Stimulated activated CD4-positive, alpha-beta T cell treated with anti-CD3 and anti-CD28 coated beads, Interleukin-1b, Interleukin-23, amount 100 ng/mL, for 1 hour (primary cell): ENCODE measurements at places on chromosomes 12 and 14.

GRCh38 chr14:32996343-32996742 is 57.7 kb downstream of the NPAS3 start:
- DNase-seq, result no peak

- DNase-seq, result no peak
Observed at GRCh38 chr12:71536279-71536938, 96.8 kb downstream of the LGR5 start.

GRCh38 chr14:97262336-97262735 is 465.2 kb downstream of the VRK1 start:
- no peak for DNase-seq

DNA sequence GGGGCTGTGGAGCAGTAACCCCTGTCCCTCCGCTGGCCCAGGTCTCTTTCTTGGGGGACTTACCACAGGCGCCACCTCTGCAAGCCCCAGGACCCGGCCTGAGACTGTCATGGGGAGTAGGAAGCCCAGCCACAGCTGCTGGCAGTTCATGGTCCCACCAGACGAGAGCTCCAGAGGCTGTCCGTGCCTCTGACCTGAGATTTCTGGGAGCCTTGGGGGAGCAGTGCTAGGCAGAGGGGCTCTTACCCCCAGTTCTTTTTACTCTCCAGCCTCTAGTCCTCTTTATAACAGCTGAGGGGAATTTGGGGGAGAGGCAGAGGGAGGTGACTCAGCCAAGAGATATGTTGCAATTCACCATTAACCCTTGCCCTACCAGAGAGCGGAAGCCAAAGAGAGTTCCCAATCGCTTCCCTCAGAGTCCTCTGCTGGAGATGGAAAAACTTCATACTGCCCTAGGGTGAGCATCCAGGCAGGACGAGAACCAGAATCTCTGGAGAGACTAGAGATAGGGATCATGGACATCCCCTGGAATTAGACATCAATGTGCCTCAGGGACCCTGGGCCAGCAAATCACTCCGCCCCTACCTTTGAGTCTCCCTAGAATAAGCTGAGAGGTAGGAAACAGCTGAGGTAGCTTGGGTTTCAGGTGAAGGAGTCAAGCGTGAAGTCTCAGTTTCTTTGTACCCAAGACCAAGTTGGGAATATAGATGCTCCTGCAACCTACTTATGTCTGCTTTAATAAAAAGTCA is at the start of gene MMP19:
TSS of gene MMP19 (minus strand) at position 256 of the 749 bp plus-strand sequence. CDS start at position 150, 106 bp downstream.
- no peak for DNase-seq

- no peak for DNase-seq
Observed at GRCh38 chr12:47894652-47895051, 10.1 kb downstream of the VDR start.

DNA sequence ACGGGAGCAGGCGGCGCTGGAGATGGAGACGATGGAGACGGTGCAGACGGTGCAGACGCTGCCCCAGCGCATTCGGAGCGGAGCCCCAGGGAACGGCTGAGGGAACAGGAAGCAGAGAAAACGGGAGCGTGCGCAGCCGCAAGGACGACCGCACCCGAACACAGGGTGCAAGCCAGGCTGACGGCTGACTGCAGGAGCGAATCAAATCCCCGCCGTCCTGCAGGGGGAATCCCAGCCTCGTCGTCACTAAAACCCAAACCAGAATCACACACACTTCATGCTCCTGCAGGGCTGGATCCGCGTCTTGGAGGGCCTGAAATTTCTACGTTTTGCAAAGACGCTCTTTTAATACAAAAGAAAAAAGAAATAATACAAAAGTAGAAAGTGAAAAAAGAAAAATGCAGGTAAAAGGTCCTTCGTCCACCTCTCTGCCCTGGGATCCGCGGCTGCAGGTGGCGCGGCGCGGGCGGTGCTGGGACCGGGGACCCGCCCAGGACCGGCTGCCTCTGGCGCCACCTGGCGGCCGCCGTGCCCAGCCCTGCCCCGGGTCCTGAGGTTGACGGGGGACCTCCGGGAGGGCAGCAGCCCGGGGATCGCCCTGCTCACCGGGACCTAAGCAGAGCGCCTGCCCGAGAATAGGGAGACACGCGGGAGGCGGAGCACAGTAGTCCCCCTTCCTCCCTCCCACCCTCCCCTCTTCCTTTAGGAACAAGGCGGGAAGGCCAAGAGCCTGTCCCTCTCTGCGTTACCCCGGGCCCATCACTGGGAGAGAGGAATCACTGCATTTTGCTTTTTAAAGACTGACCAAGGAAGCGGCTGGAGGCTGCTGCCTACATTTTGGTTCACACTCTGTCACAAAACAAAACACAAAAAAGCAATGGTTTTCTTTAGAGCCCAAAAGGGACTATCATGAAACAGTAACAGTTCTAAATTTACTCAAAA is 20.1 kb downstream of the STX2 start:
- peak; percentile 70 for DNase-seq

DNA sequence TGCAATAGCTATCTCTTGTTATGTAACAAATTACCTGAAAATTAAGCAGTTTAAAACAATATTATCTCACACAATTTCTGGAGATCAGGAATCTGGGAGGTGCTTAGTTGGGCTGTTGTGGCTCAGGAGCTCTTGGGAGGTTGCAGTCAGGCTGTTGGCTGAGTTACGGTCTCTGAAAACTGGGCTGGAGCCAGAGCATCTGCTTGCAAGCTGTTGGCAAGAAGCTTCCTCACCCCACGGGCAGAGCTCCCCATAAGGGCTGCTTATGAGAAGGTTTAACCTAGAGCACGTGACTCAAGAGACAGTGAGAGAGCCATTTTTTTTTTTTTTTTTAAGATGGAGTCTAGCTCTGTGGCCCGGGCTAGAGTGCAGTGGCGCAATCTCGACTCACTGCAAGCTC is 346.8 kb downstream of the ATP23 start:
- no peak for DNase-seq

DNA sequence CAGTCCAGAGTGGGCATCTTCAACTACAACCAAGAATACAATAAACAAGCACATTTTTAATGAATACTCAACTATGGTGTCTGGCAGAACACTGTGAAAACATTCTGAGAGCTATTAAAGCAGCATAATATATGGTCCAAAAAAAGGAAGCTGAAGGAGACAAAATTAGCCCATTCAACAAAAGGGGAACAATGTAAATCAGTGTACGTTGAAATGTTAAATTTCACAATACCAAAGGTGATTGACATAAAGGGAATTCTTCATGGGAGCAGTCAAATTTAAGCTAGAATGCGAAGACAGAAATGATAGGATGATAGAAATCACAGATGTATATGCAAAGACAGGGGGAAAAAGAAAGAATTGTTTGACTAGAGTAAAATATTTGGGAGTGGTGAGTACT is 41.3 kb upstream of the SYCP3 start:
- no peak for DNase-seq

DNA sequence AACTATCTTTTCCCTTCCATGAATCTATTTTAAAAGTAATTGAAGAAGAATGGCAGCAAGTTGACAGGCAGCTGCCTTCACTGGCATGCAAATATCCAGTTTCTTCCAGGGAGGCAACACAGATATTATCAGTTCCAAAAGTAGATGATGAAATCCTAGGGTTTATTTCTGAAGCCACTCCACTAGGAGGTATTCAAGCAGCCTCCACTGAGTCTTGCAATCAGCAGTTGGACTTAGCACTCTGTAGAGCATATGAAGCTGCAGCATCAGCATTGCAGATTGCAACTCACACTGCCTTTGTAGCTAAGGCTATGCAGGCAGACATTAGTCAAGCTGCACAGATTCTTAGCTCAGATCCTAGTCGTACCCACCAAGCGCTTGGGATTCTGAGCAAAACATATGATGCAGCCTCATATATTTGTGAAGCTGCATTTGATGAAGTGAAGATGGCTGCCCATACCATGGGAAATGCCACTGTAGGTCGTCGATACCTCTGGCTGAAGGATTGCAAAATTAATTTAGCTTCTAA is 18.4 kb downstream of the TMPO start:
- no peak for DNase-seq

- no peak for DNase-seq
Observed at GRCh38 chr12:28026701-28027100, 54.2 kb upstream of the PTHLH start.

GRCh38 chr14:62381311-62382070 is 619.3 kb downstream of the SNAPC1 start:
- no peak for DNase-seq

- DNase-seq, result no peak
Observed at GRCh38 chr14:47778631-47779030, 103.2 kb upstream of the MDGA2 start.

GRCh38 chr14:74660167-74660566 is 48.1 kb upstream of the LTBP2 start:
- no peak for DNase-seq

- no peak for DNase-seq
Observed at GRCh38 chr12:31306866-31307265, 19.1 kb downstream of the SINHCAF start.

DNA sequence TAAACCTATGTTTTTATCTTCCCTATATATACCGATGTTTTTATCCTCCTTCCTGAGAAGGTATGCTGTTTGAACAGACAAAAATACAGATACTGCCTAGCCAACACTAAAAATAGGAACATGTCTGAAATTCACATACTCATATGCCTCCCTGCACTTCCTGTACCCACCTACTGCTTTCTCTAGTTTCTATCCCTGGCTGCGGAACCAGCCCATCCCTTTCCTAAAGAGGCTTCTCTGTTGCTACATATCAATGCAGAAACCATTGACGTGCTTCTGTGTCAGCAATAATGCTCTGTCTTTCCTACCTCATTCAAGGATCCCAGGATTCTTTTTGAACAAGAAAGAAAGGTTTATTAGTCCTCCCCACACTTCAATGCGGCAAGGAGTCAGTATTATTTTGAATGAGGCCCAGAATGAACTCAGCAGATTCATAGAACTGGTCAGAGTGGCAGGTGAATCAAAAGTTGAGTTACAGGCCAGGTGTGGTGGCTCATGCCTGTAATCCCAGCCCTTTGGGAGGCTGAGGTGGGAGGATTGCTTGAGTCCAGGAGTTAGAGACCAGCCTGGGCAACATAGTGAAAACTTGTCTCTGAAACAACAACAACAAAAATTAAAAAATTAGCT is 67.8 kb upstream of the NAP1L1 start:
- no peak for DNase-seq

- DNase-seq, result no peak
Observed at GRCh38 chr14:104545151-104545941, 34.2 kb upstream of the C14orf180 start.

GRCh38 chr12:27290501-27291168 is 42.0 kb upstream of the BMAL2 start:
- no peak for DNase-seq

DNA sequence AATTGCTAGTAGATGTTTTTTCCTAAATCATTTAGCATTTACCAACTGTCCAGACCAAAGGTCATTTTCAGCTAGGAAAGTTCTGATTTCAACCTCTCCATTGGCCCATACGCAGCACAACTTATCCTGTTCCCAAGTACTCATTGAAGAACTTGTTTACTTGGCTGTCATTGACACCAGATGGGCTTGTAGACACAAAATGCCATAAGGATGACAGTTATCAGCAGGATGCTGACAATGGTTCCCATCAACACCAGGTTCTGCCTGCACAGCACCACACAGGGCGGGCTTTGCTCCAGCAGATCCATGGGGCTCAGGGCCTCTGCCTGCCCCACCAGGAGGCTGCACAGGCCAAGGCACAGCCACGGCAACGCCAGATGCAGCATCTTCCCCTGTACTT is 36.5 kb upstream of the TMPRSS12 start:
- DNase-seq, result no peak

DNA sequence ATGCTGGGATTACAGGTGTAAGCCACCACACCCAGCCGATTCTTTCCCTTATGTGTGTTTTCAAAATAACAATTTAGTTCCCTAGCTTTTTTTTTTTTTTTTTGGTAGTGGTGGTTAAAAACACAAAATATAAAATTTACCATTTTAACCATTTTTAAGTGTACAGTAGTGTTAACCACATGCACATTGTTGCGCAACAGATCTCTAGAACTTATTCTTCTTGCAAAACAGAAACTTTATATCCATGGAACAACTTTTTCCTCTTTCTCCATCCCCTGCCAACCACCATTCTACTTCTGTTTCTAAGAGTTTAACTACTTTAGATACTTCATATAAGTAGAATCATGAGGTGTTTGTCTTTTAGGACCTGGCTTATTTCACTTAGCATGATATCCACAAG is 1.1 kb upstream of the NDUFA12 start:
- no peak for DNase-seq

DNA sequence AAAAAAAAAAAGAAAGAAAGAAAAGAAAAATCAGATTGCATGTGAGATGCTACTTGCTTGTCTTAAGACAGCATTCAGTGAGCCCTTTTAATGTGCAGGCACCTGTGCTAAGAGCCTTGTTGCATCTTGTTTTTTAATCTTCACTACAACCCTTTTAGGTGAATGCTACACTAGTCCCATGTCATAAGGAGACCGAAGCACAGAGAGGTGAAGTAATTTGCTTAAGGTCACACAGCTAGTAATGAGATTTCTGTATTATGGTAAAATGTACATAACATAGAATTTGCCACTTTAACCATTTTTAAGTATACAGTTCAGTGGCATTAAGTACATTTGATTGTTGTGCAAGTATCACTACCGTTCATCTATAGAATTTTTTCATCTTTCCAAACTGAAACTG is 32.1 kb upstream of the PWP1 start:
- DNase-seq, result no peak

GRCh38 chr14:42374332-42374731 is 767.7 kb downstream of the LRFN5 start:
- no peak for DNase-seq

DNA sequence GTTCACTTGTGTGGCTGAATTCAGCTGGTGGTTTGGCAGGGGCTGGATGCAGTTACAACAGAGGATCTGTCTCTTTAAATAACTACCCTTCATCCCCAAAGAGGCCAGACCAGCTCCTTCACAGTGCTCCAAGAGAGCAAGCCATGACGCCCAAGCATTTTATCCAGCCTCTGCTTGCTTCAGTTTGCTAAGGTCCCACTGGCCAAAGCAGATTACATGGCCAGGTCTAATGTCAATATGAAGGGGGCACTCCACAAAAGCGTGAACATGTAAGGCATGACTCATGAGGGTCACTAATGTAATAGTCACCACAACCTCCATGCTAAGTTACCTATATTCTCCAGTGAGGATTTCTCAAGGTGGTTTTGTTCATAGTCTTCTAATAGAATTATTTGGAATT is 62.9 kb downstream of the MARK3 start:
- no peak for DNase-seq

DNA sequence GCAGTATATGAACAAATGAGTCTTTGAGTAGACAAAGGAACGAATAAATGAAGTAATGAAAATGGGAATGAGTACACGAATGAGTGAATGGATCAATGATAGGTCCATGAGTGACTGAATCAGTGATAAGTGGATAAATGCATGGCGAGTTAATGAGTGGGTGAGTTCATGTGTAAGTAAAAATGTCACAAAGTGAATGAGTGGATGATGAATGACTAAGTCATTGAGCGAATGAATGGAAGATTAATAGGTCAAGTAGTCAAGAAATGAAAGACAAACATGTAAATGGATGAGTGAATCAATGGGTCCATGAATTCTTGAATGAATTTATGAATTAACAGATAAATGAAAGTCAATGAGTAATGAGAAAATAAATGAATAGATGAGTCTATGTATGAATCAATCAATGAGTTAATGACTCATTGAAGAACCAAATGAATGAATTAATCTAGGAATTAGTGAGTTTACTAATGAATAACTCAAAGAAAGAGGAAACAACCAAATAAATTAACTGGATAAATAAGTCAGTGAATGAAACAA is 97.3 kb upstream of the RTL1 start:
- DNase-seq, result no peak
